ENCODE measurements at places on chromosomes 2 and 18.

DNA sequence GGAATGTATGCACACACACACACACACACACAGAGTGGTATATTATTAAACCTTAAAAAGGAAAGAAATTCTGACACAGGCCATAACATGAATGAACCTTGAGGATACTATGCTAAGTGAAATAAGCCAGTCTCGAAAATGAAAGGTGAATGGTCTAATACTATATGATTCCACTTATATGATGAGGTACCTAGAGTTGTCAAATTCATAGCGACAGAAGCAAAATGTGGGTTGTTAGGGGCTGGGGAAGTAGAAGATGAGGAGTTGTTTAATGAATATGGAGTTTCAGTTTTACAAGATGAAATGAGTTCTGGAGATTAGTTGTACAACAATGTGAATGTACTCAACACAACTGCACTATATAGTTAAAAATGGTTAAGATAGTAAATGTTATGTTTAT lies 118.1 kb downstream of the ABCA12 start:
- DNase-seq, result no peak

DNA sequence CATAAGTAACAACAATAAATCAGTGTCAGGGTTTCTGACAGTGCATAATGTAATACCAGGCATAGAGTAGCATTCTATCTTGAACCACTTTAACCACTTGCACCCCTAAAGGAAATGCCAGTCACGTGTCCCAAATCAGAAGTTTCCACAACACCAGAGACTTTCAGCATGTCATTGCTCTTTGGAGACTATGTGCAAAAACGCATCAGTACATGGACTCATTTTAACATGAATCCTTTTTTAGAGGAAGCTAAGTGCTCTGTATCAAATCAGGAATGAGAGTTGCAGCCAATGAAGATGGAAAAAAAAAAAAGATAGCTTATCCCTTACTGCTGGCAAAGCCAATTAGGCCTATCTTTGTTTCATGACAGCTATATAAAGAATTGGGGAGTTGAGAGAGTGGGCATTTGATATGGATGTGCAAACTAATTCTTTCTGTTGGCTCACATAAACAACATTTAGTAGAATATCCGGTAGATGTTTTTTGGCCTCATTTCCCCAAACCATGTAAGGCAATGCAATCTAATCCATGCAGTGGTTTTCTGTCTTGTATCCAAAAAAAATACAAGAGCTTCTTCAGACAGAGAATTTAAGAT lies 353.1 kb downstream of the IRS1 start:
- DNase-seq, result peak; percentile 76

DNA sequence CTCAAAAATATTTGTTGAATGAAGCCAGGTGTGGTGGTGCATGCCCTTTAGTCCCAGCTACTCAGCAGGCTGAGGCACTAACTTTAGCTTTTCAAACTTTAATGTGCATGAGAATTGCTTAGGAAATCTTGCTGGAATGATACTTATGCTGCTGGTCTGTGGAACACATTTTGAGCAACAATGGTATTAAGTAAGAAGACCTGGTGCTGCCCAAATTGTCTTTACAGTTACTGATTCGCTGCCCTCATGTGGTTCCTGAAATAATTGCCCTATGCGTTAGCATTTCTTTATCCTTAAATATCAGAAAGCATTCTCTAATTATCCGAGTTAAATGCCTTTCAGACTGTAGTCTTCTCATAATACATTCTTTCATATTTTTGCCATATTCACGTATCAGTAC lies 76.0 kb upstream of the SESTD1 start:
- DNase-seq, result no peak

DNA sequence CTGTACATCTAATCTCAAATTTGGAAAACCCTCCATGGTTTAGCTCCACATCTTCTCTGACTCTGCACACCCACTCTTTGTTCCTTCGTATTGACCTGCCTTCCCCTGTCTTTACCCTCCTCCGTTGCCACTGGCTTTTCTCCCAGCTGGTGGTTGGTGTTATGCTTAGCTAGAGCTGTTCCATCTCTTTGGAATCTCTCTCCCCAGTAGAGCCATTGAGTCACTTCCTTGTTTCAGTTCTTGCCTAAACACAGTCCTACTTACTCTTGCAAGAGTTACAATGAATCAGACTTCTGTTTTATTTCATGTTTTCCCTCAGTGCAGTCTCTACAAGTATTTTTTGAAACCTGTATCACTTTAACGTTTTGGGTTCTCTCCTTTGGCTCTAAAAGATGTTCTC lies 263.9 kb downstream of the LTBP1 start:
- peak; percentile 96 for DNase-seq

- no peak for DNase-seq
Observed at GRCh38 chr2:15771124-15771523, 169.2 kb upstream of the MYCN start.

DNA sequence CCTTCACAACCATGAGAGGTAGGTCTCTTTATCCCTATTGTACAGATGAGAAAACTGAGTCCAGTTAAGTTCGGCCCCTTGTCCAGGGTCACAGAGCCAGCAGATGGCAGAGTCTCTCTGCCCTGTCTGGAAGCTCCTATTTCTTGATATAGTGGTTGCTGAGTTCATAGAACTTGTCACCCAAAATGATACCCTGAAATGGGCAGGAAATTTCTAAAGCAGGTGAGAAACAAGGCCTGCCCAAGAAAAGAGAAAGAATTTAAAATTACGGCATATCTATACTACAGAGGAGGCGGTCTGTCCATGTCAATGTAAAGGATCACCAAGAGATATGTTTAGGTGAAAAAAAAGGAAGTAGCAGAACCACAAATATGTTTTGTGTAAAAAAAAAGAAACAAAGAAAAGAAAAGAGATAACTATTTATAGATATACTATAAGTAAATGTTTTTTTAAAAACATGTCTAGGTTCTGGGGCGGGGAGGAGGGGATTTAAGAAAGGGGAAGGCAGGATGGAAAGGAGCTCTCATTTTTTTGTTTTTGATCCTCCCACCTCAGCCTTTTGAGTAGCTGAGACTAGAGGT lies 39.8 kb downstream of the MYO7B start:
- DNase-seq, result no peak

DNA sequence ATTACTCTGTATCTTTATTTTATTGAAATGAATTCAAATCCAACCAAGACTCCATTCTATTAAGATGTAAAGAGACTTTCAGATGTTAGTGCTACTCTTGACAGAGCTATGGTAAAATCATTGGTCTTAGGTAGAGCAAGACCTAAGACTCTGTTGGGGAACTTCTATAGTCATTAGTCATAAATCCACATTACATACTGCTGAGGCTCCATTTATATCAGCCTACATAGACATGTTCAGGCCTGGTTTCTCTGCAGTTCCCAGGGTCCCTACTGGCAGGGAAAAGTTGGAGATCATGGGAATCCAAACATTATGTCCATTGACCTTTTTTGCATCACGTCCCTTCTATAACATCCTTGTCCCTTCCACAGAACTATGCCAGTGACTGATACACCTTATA lies 580.4 kb upstream of the ZEB2 start:
- no peak for DNase-seq

GRCh38 chr18:12420821-12421421 lies 13.2 kb downstream of the PRELID3A start:
- no peak for DNase-seq
